GM04503 (cell line): ENCODE measurements at places on chromosomes 7 and 10.
A peak's percentile ranks its signal among the peaks of the same experiment; 100 is the strongest.

- no peak for DNase-seq
These were observed 2.2 kb upstream of the CUX1 start for GRCh38 chr7:101814991-101815825.

DNA sequence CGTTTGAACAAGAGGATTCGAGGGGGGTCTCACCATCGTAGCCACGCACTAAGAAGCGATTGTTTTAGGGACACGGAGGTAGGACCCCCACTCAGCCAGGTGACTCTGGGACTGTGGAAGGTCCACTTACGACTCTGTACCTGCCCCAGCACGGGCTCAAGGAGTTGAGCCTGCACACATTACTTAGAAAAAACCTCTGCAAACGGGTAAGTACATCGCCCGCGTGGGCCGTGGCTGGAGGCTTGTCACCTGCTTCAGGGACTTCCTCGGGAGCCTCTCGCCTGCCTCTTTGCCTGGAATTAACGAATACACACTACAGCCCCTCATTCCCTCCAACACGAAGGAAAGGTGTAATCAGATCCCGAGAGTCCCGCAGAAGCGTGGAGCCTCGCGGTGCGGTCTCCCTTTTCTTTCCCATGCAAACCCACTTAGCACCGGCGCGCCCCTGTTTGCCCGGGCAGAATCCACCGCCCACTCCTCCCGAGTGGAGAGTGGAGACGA, 826 bp downstream of the PODXL start:
- DNase-seq: no peak

- DNase-seq: no peak
These were observed 281.4 kb downstream of the NXPH1 start for GRCh38 chr7:8714791-8715190.

DNA sequence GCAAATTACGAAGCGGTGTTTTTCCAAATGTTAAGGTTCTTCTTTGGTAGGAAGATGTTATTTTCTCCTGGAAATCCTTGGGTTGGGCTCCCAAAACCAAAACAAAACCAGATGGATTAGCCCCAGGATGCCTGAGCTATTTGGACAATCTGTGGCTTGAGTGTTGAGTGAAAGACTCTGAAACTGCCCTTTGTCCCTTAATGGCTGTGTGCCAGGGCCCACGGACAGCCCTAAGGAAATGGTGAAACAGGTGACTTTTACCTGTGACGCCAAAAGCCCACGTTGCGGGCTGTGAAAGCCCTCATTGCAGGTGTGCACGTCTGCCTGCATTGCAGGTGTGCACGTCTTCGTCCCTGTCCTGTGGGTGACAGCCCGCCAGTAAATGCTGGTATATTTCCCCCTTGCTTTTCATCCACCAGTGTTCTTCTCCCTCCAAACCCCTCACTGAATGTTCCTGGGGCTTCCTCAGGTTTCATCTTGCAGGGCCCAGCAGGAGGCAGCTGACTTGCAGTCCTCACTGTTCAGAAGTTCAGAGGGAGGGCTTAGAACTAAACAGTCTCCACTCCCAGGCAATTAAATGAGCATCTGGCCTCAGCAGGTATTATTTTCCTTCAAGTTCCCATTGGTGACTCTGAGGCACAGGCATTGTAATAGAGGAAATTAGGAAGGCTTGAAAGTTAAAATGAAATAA, 10.7 kb downstream of the PFKP start:
- DNase-seq: no peak

- DNase-seq: no peak
These were observed 7.8 kb upstream of the TARP start for GRCh38 chr7:38281266-38281665.

- no peak for DNase-seq
These were observed 218.3 kb downstream of the PTPRN2 start for GRCh38 chr7:158369290-158369689.

DNA sequence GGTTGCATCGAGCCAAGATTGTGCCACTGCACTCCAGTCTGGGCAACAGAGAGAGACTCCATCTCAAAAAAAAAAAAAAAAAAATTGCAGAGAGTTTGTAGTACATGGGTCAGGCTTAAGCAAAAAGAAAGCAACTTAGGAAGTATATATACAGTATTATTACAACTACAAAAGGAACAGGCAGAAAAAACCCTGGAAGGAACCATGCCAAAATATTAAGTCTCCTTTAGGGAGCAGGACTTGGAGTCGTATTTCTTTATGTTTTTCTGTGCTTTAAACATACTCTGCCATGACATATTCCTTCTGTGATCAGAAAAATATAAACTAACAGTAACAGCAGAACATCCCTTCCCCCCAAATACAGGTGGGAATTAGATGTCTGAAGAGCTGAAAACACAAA, 144.4 kb downstream of the CUX1 start:
- no peak for DNase-seq

DNA sequence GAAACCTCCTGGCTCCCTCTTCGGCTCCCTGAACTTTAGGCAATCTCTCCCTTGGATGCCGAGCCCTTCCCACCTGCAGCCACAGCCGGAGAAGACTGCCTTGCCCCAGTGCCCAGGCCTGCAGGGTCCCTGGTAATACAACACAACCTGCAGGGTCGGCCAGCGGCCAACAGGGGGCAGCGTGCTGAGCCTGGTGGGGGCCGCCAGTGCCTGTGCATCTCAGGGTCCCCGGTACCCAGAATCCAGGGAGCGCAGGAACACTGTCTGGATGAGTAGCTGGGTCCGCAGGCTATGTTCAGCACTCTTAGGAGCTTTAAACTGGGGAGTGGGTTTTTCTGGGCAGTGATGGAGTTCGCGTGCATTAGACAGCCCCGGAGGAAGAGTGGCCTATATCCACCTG, 17.5 kb upstream of the C10orf71 start:
- no peak for DNase-seq

GRCh38 chr7:92827464-92828120, 8.8 kb downstream of the CDK6 start:
- no peak for DNase-seq

DNA sequence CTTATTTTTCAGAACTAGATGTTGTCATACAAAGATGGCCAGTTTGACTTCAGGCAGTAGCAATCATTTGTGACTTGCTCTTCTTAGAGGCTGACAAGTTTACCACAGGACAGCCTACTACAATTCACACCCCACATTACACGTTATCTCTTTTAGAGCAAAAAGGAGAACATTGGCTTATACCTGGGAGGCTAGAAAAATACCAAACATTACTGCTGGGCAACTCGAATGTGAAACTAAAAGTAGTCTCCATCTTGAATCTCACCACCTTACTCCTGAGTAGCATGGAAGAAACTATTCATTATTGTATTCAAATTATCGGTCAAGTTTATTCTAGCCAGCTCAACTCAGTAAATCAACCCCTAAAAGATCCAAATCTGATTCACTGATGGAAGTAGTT, 90.7 kb upstream of the TMEM26 start:
- DNase-seq: no peak

GRCh38 chr7:116528008-116528789, 3.4 kb downstream of the CAV1 start:
- DNase-seq: peak; percentile 94

DNA sequence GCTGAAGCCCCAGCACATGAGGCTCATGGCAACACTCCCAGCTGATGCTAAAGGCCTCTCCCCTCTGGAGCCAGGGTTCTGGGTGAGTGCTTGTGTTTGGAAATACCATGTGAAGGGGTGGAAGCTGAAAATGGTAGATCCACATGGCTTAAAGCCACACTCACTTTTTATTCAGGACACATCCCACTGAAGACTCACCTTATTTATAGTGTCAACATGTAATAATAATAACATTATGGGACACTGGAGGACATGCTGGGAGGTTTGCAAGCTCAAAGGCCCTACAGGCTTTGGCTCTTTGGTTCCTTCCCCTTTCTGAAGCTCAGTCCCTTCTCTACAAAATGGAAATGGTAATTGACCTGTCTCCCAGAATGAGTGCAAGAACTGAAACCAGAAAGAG, 318.0 kb downstream of the GRID1 start:
- DNase-seq: no peak

- peak; percentile 73 for DNase-seq
These were observed 16.5 kb upstream of the PLAU start for GRCh38 chr10:73894245-73894971.

DNA sequence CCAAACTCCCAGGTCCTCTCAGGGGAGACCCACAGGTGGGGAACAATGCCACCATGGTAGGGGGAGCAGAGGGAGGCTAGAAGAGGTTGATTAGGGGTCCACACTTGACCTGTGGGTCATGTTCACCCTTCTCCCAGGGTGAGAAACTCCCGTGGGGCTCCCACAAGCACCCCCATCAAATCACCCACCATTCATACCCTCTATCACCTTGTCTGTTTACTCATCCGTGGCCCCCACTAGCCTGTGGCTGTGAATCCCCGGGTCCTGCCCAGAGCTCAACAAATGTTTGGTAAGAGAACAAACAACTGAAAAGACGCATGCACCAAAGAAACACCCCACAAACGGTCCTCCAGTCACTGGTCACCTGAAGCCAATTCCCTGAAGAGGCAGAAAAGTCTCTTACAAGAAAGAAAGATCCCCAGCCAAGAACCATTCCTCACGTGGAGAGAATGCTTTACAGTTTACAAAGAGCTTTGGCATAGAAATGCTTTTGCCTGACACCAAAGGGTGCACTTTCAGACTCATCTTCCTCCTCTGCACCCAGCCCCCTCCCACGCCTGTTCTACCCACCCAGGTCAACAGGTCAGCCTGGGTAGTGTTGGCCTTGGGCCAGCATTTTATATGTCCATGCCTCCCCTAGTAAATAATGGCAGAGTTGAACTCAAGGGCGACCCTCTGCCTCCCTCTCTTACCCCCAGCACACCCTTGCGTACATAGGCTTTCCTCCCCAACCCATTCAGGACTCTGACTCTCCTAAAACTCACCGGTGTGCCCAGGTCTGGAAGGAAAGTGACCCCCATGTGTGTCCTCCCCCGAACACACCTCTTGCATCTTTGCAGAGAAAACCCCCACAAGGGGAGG, 1.9 kb downstream of the ZCCHC24 start:
- no peak for DNase-seq

DNA sequence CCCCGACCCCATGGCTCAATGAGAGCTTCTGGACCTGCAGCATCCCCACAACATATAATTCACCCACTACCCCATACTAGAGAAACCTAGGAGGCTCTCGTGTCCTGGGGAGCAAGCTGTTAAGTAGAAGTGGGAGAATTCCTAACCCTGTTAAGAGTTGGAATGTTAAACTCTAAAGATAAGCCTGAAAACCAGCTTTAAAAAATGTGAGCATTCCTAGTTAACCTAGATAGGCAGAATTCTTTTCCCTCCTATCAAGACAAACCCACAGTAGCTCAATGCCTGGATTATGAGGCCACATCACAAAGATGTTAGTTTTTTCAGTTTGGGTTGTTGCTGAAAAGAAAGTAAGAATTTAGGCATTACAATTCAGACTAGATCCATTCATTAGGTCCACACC, 42.9 kb downstream of the GRM8 start:
- no peak for DNase-seq

DNA sequence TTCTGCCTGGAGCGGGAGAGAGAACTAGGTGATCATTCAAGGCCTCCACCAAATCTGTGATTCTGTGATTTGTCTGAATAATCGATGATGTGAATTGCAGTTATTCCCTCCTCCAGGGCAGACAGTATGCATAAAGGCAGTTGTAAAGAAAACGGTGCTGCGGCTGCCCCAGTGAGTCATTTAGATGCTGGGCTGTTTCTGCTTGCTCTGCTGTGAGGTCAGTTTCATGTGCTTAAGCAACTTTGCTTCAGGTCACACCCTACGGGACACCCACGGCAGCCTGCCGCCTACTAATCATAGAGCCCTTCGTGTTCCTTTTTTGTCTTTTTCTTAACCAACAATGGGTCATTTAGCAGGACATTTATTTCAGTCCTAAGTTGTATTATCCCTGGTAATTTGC, 158.1 kb upstream of the PITRM1 start:
- DNase-seq: no peak

DNA sequence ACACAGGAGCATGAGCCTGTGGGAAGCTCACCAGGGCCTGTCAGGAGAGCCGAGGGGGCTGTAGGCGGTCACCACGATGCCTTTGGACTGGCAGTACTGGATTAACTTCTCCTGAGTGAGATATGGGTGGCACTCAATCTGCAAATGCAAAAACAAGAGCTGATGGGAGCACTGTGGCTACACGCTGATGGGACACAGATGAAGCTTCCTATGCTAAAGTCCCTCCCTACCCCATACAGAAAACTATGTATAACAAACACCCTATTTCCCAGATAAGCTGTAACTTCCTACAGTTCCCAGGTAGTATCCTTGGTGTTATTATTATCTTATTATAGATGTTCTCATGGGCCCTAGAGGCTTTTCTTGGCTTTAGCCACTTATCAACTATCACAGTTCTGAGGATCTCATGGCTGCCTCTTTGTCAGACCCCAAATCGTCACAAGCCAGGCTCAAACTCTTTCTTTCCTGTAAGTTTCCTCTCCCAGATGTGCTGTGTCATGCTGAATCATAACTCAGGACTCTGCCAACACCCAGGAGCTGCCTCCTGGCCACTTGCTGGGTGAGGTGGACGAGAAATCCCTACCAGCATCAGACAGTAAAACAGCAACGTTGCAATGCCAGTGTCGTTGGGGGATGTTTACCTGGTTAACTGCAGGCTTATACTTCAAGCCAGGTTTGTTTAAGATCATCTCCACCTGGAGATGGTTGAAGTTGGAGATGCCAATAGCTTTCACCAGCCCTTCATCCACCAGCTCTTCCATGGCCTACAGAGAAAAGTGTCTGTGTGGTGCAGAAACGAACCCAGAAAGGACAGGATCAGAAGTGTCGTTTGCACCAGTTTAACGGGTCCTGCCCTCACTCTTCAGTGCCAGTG, 10.3 kb downstream of the AKR1B1 start:
- DNase-seq: peak; percentile 79

DNA sequence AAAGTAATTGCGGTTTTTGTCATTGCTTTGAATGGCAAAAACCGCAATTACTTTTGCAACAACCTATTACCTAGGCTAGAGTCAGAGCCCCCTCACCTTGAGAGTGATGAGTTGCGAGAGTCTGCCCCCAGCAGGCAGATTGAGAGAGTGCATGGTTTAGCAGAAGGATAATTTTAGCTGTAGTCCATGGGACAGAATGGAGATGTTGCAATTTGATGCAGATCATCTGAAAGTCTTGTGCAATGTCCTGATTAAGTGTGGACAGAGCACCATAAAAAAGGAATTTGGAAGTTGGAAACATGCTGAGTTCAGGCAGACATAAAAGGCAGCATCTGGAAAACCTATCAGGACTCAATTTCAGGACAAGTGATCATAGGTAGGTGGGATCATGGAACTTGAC, 48.7 kb downstream of the GPR141 start:
- DNase-seq: peak; percentile 9

GRCh38 chr10:7520507-7521485, 110.0 kb upstream of the SFMBT2 start:
- DNase-seq: no peak

- DNase-seq: no peak
These were observed 244.8 kb upstream of the PPP2R2D start for GRCh38 chr10:131656009-131656408.

DNA sequence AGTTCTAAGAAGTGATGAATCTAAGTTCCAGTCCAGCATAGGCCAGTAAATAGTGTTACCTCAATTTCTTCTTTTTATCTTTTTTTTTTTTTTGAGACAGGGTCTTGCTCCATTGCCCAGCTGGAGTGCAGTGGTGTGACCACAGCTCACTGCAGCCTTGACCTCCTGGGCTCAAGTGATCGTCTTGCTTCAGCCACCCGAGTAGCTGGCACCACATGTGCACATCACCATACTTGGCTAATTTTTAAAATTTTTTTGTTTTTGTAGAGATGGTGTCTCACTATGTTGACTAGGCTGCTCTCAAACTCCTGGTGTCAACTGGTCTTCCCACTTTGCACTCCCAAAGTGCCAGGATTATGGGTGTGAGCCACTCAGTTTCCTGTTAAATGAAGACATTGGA, 126.6 kb upstream of the LYZL2 start:
- DNase-seq: no peak

- DNase-seq: no peak
These were observed at the start of gene HECTD2 for GRCh38 chr10:91409869-91410637. HECTD2 (plus strand) TSS chr10:91410344; CDS start chr10:91410439, 95 bp downstream.
